ENCODE measurements at places on chromosomes 1 and 21. TPM values are rescaled to one million over a fixed set of nuclear protein-coding genes. Genes with fewer than 3 reads are reported as not detected.
A peak's percentile ranks its signal among the peaks of the same experiment; 100 is the strongest.

OR2L5 gene
- total RNA-seq, result not detected

DNA sequence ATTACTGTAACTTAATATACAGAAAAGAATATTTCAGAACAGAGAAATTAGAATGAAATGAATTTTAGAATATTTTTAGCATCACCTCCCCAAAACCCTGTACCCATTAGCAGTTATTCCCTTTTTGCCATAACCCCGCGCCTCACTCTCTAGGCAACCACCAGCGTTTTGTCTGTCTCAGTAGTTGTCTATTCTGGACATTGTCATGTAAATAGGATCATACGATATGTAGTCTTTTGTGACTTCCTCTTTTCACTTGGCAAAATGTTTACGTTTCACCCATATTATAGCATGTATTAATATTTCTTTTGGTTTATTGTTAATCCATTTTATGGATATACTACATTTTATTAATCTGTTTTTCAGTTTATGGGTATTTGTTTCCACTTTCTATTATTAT, 24.9 kb downstream of the SOAT1 start:
- no peak for DNase-seq
- no peaks in the 10 kb centered on the region for H3K27me3 ChIP-seq
- no peaks in the 10 kb centered on the region for H3K36me3 ChIP-seq
- H3K27ac ChIP-seq, result no peak overlapping the region

DNA sequence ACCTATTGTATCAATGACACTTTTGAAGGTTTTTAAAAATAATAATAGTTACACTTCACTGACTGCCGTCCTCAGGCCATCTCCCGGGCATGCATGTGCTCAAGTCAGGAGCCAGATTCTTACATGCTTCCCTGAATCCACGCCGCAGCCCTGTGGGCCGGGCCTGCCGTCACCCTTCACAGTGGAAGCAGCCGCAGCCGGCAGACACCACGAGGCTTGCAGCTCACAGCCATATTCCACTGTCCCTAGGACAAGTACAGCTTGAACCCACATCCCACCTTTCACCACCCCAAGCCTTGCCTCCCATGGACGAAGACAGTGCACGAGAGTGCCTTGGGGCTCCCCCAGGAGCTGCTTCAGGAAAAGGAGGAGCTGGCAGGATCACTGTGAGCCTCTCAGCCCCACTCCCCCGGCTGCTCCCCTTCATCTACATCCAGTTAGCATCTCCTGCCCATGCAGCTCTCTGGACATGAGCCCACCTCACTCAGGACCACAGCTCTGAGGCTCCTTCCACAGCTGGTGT, 77.2 kb downstream of the POFUT2 start:
- H3K36me3 ChIP-seq, result no peaks in the 10 kb centered on the region
- DNase-seq, result no peak
- H3K4me1 ChIP-seq, result no peaks in the 10 kb centered on the region
- H3K27ac ChIP-seq, result no peak overlapping the region

GRCh38 chr21:42586406-42586805, 67.0 kb upstream of the PDE9A start:
- DNase-seq, result no peak
- H3K4me3 ChIP-seq, result no peak overlapping the region
- H3K36me3 ChIP-seq, result no peaks in the 10 kb centered on the region
- no peaks in the 10 kb centered on the region for H3K27me3 ChIP-seq

DNA sequence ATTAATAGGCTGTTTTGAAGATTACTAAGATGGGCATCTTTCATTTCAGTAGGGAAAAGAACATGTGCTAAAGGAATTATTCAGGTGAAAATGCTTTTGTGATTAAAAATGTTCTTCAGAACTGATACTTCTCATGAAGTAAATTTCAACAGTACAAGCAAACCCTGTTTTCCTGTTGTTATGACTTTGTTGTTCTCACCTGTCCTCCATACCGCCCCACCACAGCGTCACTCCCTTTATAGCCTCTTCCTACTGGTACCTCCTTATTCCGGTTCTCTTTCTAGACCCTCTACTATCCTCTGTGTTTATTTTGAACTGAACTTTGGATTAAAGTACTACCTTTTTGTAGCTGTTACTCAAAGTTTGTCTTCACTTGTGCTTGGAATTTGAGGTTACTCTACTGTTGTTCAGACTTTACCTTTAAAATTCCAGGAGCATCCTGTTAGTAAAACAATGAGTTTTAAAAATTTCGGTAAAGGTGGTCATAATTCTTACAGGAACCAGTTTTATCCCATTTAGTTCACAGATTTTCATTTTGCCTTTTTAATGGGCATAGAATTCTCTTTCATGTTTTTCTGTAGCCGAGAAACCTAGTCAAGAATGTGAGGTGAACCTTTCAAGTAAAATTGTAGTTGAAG, 10.9 kb downstream of the CNST start:
- peaks cover 3% of the 10 kb centered on the region for H3K4me1 ChIP-seq
- H3K36me3 ChIP-seq, result no peaks in the 10 kb centered on the region
- H3K27me3 ChIP-seq, result no peaks in the 10 kb centered on the region
- DNase-seq, result no peak
- no peak overlapping the region for H3K4me3 ChIP-seq
- H3K27ac ChIP-seq, result no peak overlapping the region

KCNK1 gene
- 1.0 TPM for total RNA-seq

DNA sequence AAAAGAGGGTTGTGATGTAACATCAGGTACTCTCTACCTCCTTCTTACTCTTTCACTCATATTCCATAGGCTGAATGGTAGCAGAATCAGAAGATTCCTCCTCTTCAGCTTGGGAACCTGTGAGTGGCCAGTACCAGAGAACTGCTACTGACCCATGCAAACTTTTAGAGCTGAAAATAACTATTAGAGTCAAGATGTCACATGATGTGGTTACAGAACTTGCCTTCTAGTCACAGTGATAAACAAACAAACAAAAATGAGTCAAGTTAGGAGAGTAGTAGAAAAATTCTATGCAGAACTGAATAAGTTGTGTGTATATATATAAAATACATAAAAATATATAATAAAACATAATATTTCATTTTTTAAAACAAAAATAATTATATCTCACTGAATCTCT, 47.6 kb upstream of the RGS1 start:
- no peak overlapping the region for H3K27ac ChIP-seq
- no peaks in the 10 kb centered on the region for H3K36me3 ChIP-seq
- H3K27me3 ChIP-seq, result no peaks in the 10 kb centered on the region
- peaks cover 34% of the 10 kb centered on the region for H3K4me1 ChIP-seq
- DNase-seq, result no peak

DNA sequence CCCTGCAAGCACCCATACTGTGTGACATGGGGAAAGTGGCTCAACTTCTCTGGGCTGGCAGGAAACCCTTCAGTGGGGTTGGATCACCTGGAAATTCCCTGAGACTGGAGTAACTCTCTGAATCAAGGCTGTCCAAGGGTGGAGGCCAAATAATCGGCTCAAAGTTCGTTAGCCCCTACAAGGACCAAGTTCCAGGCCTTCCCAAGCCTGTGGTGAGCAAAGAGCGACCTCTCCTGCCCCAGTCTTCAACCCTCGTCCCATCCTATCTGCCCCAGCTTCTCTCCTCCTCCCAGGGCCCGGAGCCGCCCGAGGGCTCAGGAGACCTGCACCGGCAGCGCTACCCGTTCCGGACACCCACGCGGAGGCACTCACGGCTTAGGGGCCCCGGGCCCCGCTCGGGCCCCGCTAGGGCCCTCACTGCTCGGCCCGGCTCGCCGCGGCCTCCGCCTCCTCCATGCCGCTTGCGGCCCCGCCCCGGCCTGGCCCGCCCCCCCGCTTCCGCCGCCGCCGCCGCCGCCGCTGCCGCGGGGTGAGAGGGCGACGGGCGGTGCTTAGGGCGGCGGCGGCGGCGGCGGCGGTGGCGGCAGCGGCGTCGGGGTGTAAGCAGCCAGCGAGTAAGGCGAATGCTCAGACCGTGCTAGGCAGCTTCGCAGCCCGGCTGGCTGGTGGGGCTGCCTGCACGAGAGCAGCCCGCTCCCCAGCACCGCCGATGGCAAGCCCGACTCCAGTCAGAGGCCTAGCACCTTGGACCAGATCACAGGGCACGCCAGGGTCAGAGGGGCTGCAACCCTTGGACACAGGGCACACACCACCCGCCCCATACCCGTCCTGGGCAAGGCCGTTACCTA, at the start of gene POMGNT1:
POMGNT1 (minus strand) TSS at position 471 of the 848 bp plus-strand sequence. CDS start 613 bp downstream, outside the sequence.
- H3K36me3 ChIP-seq, result peaks cover 2% of the 10 kb centered on the region
- peak; percentile 63 for DNase-seq
- H3K27me3 ChIP-seq, result no peaks in the 10 kb centered on the region
- peak within 1 kb of the TSS; percentile 39 for H3K27ac ChIP-seq

CD247 gene
- total RNA-seq, result not detected

ABCA4 gene
- 4.9 TPM for total RNA-seq

GRCh38 chr1:107821340-107821739, 143.6 kb downstream of the VAV3 start:
- no peak overlapping the region for H3K27ac ChIP-seq
- H3K36me3 ChIP-seq, result no peaks in the 10 kb centered on the region
- no peak overlapping the region for H3K4me3 ChIP-seq
- no peak for DNase-seq

DNA sequence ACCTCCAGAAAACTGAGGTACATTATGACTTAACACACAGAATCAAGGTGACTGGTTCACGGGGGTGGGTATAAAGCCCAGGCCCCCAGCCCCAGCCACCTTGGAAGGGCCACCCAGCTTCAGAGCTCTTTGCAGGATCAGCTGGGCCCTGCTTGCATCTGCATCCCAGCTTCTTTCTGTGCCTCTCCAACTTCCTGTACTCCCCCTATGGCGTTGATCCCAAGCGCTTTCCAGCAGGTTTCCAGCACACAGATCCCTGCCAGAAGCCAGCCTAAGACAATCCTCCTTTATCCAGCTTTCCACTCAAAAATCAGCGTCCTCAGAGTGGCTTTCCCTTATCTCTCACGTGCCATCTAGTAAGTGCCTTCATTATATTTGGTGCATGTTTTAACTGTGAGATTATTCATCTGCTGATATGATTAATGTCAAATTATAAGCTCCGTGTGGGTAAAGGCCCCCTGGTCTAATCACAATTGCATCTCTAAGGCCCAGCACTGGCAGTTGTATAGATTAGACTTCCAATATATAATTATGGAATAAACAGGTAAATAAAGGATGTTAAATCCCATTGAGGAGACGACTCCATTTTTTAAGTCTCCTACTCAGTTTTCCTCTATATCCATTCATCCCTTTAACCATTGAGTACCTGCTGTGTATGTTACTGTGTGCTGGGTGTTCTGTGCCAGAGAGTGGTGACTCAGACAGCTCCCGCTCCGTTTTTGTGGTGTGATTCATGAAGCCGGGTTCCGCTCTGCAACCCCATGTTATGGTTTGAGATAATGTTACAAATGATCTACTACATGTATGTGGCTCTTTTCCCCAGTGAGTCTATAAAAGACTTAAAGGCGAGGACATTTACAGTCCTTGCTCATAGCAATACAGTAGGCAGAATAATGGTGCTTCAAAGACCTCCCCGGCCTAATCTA, 387.6 kb downstream of the PCP4 start:
- no peak overlapping the region for H3K27ac ChIP-seq
- no peak for DNase-seq
- H3K27me3 ChIP-seq, result no peaks in the 10 kb centered on the region
- no peaks in the 10 kb centered on the region for H3K36me3 ChIP-seq
- no peak overlapping the region for H3K4me3 ChIP-seq
